ENCODE measurements at places on chromosomes 16 and 17.
A peak's percentile ranks its signal among the peaks of the same experiment; 100 is the strongest.

DNA sequence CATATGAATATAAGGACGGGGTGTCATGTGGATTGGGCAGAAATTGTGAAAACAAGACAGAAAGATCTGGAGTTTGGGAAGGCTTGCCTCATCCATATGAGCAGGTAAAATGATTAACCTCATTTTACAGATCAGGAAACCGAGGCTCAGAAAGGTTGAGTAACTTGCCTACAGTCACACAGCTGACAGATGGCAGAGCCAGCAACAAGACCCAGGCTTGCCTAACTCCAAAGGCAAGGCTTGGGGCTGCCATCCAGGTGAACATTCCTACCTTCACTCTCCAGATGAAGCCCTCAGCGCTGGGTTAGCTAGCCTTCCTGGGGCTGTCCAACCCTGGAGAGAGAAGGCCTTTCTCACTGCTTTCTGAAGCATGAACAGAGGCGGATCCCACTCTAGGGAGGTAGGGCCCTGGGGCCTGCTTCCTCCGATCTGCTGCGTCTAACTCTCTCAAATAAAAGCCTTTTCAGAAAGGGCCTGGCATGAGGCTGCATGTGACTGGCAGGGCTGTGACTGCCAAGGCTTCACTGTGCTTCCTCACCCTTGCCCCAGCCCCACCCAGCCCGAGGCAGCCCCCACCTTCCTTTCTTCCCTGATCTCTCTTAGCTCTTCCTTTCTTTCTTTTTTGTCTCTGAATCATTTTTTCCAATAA, 107.8 kb downstream of the GNAO1 start:
- DNase-seq, result no peak

DNA sequence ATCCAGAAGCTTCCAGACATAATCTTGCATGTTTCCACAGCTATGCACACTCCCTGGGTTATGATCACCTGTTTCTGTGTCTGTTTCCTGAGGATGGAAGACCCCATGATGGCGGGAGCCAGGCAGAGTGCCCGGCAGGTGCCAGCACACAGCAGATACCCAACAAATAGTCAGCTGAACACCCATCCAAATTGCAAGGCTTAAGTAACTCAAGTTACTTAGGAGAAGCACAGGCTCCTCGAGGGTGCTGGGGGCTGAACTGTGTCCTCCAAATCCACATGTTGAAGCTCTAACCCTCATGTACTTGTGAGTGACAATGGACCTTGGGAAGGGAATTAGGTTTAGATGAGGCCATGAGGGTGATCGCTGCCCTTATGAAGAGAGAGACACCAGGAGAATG, 79.5 kb upstream of the DOC2B start:
- DNase-seq, result no peak

- no peak for DNase-seq
Measured at GRCh38 chr16:4803401-4803844, 990 bp upstream of the ROGDI start.

GRCh38 chr16:83248735-83249463, 558.9 kb upstream of the HSBP1 start:
- no peak for DNase-seq

- no peak for DNase-seq
Measured at GRCh38 chr17:20059728-20060188, 50.6 kb downstream of the SPECC1 start.

GRCh38 chr17:74712301-74712700, 422 bp downstream of the CD300LF start:
- no peak for DNase-seq

GRCh38 chr17:77375917-77376651, 235.3 kb downstream of the SEC14L1 start:
- DNase-seq, result peak; percentile 59

- no peak for DNase-seq
Measured at GRCh38 chr16:69114346-69114975, 9.0 kb downstream of the HAS3 start.

DNA sequence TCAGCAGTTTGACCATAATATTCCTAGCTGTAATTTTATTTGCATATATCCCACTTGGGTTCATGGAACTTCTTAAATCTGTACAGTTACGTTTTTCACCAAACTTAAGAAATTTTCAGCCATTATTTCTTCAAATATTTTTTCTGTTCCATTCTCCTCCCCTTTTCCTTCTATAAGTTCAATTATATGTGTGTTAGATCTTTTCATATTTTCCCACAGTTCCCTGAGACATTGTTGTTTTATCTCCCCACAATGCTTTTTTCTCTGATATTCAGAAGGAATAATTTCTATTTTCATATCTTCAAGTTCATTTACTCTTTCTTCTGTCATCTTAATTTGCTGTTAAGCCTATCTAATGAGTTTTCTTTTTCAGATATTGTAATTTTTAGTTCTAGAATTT, 26.1 kb downstream of the IKZF3 start:
- DNase-seq, result no peak
